ENCODE measurements at places on chromosomes 6 and 20. TPM values are rescaled to one million over a fixed set of nuclear protein-coding genes. Genes with fewer than 3 reads are reported as not detected.

MRPL14 gene
- total RNA-seq = 66.4 TPM

DYNLT2 gene
- total RNA-seq = 1.9 TPM

SOBP gene
- 30.8 TPM for total RNA-seq

GRCh38 chr20:63190828-63191227 lies 25.1 kb downstream of the YTHDF1 start:
- DNase-seq = no peak

DNA sequence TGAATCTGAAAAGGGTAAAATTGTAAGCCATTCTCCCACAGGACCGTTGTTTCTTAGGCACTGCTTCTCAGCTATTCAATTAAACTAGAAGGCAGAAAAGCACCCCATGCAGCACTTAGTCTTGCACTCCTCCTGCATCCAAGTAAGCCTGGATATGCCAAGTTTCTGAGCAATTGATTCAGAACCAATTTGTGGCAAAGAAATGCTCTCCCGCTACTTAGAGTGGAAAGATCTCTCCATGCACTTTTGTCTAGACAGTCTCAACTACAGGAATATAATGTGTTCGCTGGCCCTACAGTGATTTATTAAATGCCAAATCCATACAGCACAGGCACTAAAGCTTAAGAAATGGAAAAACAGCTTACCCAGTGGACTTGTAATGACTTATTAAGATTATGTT lies 338.5 kb downstream of the HACE1 start:
- DNase-seq = no peak
